Frontal cortex (tissue), 4 donors: ENCODE measurements at places on chromosomes 16 and 17. TPM values are rescaled to one million over a fixed set of nuclear protein-coding genes. Genes with fewer than 3 reads are reported as not detected.
A peak's percentile ranks its signal among the peaks of the same experiment; 100 is the strongest.

The GDPD3 gene
- 1.2 TPM for total RNA-seq

The ANKS4B gene
- total RNA-seq, result under 0.01 TPM

The RNF222 gene
- not detected for total RNA-seq

The RASL10B gene
- total RNA-seq, result 6.9 TPM

The CAPNS2 gene
- not detected for total RNA-seq

The NKD1 gene
- total RNA-seq, result 2.4 TPM

The ARMC5 gene
- 10.6 TPM for total RNA-seq

The PLLP gene
- 1.6 TPM for total RNA-seq

The TNP2 gene
- not detected for total RNA-seq

The RPUSD1 gene
- 12.6 TPM for total RNA-seq

The ZNF747 gene
- 15.1 TPM for total RNA-seq

DNA sequence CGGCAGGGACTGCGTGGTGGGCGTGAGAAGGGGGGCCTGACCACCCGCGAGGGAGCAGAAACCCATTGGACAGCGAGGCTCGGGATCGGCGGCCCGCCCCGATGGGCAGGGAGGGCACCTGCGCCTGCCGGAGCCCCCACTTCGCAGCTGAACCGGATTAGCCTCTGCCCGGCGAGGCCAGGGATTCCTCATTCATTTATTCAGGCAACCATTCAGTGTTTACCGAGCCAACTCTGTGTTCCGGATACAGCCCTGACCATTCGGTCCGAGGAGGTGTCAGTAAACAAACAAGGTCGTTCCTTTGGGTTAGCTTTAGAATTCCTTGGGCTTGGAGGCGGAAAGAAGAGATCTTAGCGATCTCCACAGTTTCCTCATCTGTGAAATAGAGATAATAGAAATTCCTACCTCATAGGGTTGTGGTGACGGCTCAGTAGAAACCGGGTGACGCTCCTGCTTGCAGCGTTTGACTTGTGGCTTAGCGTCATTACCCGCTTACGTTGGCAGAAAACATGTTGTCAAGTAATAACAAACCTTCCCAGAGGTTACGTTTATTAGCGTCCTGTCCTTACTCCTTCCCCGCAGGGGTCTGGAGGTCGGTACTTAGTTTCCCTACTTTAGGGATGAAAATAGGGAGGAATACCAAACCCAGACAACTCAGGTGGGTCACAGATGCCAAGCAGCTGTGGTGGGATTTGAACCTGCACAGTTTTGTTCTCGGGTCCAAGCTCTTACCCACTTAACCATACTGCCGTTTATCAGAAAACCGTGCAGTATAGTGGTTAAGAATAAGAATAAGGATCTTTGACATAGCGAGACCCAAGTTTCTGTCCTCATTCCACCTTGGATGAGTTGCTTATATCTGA, 893 bp downstream of the POLR3E start:
- DNase-seq, result peak; percentile 57

- DNase-seq, result no peak
These were observed 5.1 kb downstream of the ZFHX3 start for GRCh38 chr16:73042807-73043206.

GRCh38 chr16:84471316-84471715, 33.1 kb downstream of the MEAK7 start:
- DNase-seq, result no peak

- peak; percentile 73 for DNase-seq
These were observed 50.0 kb upstream of the STH start for GRCh38 chr17:45948881-45949624.

DNA sequence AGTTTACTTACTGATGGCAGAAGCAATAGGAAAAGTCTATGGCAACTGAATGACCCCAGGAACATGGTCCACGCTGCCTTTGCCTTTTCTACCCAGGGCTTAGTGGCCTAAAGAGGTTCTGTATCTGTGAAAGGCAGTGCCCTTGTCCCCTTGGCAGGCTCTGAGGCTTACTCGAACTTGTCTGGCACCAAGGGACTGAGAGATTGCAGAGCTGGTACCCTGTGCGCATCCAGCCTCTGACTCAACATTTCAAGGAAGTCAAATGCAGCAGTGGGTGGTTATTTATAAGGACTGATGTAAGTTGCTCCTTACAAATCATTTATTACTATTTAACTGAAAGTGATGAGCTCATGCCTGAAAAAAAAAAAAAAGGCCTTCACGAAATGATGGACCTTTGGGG, 299.9 kb upstream of the MYOCD start:
- no peak for DNase-seq

DNA sequence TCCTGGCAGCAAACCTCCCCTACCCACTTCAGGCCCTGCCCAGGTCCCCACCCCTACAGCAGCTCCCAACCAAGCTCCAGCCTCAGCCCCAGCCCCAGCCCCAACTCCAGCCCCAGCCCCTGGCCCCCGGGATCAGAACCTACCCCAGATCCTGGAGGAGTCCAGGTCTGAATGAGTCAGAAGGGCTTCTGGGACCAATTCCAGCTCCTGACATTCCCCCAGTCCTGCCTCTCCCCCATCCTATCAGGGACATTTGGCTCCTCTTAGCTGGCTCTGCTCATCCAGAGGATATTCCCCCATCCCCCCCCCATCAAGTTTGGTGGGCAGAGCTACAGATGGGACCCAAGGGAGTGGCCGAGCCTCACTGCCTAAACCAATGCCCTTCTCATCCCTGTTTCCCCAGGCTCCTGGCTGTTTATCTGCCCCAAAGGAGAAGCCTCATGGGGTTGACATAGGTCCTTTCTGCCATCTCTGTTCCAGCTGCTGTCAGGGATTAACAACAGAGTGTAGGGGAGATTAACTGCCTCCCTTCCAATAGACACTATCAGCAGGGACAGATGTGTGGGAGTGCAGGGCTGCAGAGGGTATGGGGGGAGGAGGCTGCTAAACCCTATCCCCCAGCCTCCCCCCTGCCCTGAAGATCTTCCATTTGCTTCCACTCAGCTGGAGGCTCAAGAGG, 16.5 kb downstream of the CNTNAP1 start:
- no peak for DNase-seq

- no peak for DNase-seq
These were observed 16.8 kb downstream of the G6PC3 start for GRCh38 chr17:44087319-44087718.

- DNase-seq, result no peak
These were observed 35.4 kb upstream of the ABCC11 start for GRCh38 chr16:48282636-48283263.

DNA sequence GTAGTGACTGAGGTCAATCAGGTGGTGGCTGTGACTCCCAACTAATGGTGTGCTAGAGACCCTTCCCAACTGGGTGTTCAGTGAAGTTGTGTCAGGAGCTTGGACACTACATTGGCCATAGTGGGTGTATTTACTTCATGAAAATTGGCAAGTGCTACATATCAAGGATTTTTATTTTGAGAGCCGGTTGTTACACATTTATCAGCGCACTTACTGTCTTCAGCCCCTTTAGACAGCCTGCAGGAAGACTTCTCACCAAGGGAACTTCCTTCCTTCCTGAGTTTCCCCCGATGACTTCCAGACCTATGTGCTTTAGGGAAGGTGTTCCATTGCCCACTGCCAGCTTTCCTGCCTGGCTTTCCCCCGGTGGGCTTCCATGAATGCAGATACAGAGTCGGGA, 261.2 kb downstream of the CBLN1 start:
- no peak for DNase-seq

- DNase-seq, result no peak
These were observed 30.6 kb downstream of the MYO18A start for GRCh38 chr17:29149431-29150064.

GRCh38 chr16:10741844-10742243, 1.8 kb upstream of the NUBP1 start:
- no peak for DNase-seq

DNA sequence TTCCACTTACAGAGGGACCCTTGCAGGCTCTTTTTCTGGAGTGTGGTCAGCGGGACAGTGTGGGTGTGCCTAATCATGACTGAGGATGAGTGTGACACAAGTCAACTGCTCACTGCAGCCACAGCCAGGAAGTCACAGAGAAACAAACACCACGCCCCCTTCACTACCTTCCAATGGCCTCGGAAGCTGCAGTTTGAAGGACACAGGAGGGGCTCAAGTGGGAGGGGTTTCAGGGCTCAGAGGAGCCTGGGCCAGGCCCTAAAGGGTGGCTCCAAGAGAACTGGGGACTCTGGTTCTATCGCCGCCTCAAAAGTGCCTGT, 116.2 kb upstream of the SDK2 start:
- DNase-seq, result no peak

DNA sequence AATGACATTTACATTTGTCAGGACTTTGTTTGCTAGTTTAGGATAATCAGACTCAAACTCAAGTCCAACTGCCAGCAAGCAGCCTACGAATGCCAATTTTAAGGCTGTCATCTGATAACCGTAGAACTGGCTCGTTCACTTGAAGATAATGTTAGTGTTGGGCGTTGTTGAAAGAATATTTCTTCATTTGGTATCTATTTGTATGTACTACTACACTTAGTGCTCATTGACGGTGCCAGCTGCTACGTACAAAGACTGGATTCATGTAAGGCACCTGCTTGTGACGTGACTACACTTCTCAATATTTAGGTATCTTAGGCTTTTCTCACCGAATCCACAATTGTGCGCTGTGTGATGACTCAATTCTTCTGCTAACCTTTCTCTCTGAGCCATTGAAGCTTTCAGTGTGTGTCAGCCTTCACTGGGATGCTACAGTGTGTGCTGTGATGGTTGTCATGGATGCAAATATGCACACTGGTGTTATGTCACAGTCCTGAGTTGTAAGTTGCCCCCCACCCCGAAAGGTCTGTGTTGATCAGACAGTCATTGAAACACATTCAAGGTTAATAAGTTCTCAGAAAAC, 5.7 kb downstream of the ATP2C2 start:
- DNase-seq, result no peak

DNA sequence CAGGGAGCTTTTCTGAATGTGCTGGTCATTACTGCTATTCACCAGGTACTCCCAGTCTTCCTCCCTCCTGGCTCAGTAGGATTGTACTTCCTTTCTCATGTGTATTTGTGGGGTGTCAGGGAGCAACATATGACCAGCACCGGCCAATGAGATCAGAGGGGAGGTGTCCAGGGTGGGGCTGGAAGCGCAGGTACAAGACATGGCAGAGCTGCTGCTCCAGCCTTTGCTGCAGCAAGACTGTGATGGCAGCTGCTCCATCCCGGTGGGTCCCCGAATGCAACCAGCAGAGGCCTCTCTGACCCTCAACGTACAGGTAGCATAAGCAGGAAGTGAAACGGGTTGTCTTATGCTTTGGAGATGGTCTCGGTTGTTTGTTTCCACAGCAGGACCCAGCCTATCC, 53.8 kb upstream of the CACNG5 start:
- no peak for DNase-seq

- no peak for DNase-seq
These were observed 27.2 kb downstream of the SREBF1 start for GRCh38 chr17:17809531-17810083.

GRCh38 chr16:11353158-11353557, 7.9 kb downstream of the RMI2 start:
- no peak for DNase-seq

- DNase-seq, result no peak
These were observed 14.4 kb upstream of the ADAMTS18 start for GRCh38 chr16:77449208-77449607.

DNA sequence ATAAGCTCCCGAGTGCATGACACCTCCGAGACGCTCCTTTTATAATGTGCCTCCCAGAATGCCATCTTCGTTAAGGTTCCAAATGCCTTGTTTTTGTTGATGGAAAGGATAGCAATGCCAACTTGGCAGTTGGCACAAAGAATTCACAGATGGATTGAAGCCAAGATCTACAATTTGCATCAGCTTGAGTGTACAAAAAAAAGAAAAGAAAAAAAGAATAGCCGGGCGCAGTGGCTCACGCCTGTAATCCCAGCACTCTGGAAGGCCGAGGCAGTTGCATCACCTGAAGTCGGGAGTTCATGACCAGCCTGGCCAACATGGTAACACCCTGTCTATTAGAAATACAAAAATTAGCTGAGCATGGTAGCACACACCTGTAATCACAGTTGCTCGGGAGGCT, 7.6 kb downstream of the TBC1D16 start:
- DNase-seq, result no peak

DNA sequence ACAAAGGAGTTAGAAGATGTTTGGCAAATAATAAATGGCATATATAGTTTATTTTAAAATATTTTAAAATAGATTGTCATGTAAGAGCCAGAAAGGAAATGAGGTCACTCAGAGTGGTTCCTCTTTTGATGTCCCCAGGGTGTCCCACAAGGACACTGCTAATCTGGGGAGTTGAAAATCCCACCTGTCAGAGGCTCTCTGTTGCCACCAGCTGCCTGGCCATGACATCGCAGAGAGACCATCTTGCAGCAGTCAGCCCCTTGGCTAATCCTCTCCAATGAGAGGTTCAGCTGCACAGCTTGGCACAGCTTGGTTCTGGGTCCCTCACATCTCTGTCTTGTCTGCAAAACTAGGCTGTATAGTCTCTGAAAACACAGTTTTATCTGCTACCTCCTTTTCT, 11.0 kb upstream of the RBFOX1 start:
- DNase-seq, result no peak

DNA sequence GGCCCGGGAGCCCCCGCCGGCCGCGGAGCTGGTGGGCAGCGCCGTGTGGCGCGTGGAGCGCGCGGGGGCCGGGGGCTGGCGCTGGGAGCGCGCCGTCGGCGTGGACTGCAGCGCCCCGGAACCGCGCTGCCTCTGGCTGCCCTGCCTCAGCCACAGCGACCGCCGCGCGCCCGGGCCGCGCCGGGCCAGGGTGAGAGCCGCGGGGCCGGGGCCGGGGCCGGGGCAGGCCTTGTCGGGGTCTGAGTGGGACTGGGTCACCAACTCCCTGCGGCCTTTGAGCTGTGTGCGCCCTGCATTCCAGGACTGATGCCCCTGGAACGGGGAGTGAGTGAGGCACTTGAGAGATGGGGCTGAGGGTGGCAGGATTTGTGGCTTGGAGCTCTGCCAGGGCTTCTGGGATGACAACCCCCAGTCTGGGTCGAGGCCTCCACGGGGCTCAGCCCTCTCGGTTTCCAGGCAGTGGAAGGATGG, 25.7 kb downstream of the ARHGAP23 start:
- DNase-seq, result no peak

GRCh38 chr16:68640972-68641371, 4.1 kb upstream of the CDH3 start:
- no peak for DNase-seq
